DMS79 treated with DMSO at 0.1 percent for 48 hours (cell line): ENCODE measurements at places on chromosomes 3 and 15.

GRCh38 chr3:113132571-113132996 is 78.8 kb upstream of the BOC start:
- DNase-seq = no peak

GRCh38 chr3:55655544-55655943 is 168.4 kb upstream of the WNT5A start:
- no peak for DNase-seq

DNA sequence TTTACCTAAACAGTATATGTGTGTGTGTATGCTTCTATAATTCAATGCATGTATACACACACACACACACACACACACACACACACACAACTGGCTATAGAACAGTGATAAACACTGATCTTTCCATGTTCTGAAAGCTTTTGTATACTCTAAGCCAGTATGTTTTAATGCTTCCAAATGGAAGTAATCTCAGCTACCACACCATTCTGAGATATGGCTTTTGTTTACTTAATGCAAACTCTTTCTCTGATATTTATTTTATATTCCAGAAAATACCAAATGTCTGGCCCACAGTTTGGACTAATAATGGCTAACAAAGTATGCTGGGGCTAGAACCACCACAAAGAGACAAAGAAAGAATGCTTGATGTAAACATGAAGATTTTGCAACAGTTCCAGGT is 199.4 kb upstream of the ARHGEF26 start:
- no peak for DNase-seq

GRCh38 chr3:50573566-50574443 is 4.5 kb downstream of the HEMK1 start:
- DNase-seq = no peak

GRCh38 chr3:100893108-100893507 is 100.1 kb downstream of the ABI3BP start:
- DNase-seq = no peak

GRCh38 chr3:169539856-169540255 is 123.7 kb downstream of the MECOM start:
- DNase-seq = no peak

DNA sequence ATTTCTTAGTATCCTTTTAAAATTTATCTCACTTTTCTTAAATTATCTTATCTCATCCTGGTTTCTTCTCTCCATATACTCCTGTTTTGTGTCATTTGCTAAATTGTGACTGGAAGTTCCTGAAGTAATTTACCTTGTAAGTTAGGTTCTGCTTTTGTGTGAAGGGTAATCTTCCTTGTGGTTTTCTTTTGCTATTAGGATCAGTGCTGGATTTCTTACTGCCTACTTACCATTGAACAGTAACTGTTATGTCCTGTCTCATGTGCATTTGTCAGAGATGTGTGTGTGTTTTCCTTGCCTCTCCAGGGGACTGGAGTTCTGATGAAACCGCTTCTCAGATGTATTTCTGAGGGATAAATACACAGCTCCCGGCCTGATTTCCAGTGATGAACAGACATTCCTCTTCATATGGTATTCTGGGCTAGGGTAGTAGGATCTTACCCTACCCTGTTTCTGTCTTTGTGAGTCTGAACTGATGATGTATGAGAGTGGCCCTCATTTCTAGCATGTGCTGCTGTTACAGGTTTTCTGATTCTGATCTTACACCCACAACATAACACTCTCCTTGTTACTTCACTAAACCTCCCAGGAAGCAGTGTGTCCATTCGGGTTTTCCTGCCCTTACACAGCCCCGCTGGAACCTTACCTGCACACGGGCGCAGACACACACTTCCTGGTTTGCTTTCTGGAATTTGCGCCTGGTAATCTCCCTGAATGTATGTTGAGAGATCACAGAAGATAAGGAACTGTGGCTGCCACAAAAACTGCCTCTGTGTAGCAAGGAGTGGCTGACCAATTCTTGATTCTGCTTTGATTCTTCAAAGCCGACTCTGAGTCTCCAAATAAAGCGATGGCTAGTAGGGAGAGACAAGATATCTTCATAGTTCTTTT is 14.7 kb downstream of the PAK2 start:
- no peak for DNase-seq
